Natural killer cell (primary cell): ENCODE measurements at places on chromosomes 16 and 17.

DNA sequence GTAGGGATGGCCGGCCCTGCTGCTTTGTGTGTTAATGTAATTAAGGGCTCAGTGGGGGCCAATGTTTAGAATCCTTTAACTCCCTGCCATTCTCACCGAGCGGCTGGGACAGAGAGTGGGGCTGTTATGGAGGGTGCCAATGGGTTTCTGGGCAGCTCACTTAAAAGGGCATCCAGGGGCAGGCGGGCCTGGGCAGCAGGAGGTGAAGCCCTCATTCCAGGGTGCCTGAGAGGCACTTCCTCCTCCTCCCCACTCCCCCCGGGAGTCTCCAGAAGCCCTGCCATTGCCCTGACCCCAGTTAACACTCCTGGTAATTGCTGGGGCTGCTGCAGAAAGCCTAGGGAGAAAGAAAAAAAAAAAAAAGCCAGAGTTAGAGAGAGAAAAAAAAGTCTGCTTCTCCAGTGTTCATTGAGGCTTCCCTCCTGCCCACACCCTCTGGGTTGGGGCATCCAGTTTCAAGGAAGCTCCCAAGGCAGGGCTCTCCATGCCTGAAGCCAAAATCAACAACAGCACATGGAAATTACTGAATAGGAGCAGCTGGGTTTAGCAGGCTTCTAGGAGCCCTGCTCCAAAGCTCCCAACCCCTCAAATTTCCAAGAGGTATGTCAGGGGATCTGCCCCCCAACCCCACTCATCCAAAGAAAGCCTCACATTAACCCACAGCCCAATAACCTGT, 28.0 kb downstream of the CUEDC1 start:
- H3K36me3 ChIP-seq: no peaks in the 10 kb centered on the region
- no peak overlapping the region for H3K4me3 ChIP-seq

- DNase-seq: peak; percentile 18
- no peaks in the 10 kb centered on the region for H3K36me3 ChIP-seq
- H3K4me3 ChIP-seq: no peak overlapping the region
- peaks cover 21% of the 10 kb centered on the region for H3K4me1 ChIP-seq
- no peak overlapping the region for H3K27ac ChIP-seq
Observed at GRCh38 chr16:79519448-79519847, 81.1 kb downstream of the MAF start.

DNA sequence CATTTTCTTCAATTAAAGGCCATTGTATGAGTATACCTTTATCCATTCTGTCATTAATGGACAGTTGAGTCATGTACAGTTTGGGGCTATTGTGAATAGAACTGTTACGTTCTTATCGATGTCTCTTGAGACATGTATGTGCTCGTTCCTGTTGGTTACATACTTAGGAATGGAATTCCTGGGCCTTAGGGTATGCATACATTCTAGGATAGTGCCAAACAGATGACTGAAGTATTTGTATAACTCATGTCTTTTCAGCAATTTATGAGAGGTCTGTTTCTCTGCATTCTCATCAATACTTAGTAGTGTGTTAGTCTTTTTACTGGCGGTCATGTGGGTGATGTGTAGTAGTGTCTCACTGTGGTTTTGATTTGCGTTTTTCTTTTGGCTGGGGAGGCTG, 81.2 kb downstream of the USP22 start:
- H3K27me3 ChIP-seq: no peaks in the 10 kb centered on the region
- H3K4me1 ChIP-seq: no peaks in the 10 kb centered on the region
- no peaks in the 10 kb centered on the region for H3K36me3 ChIP-seq
- no peak for DNase-seq

DNA sequence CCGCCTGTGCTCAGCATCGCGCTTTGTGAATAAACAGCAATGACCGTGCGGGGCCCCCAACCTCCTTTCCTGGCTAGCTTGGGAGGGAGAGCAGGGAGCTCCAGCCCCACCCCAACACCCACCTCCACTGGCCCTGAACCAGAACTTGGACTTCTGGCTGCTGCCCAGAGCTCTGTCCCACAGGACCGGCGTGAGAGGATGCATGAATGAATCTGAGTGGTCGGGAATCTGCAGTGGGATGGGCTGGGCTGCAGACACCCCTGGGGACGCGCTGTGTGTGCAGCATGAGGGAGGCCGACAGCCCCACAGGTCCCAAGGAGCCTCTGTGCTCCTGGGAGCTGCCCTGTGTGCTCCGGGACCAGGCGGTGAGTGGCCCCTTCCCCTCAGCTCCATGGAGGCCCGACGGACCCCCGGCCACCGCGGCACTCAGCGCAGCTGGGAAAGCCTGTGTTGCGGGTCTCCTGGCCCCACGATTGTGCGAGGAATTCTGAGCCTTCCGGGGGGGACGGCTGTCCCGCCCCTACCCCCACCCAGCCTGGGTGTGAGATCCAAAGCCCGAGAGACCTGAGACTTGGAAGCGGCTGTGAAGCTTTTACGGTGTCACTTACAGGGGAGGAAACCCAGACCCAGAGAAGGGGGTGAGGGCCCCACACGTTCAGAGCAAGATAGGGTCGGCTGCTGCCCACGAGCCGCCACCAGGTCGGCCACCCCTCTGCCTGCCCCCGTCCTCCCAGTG, 5.4 kb downstream of the PIEZO1 start:
- no peak for DNase-seq
- H3K4me3 ChIP-seq: no peak overlapping the region
- peak overlapping the region; percentile 78 for H3K27ac ChIP-seq
- peaks cover 73% of the 10 kb centered on the region for H3K4me1 ChIP-seq
- H3K27me3 ChIP-seq: no peaks in the 10 kb centered on the region

GRCh38 chr16:3282103-3282729, 1.1 kb upstream of the ZNF263 start:
- H3K4me1 ChIP-seq: peaks cover 34% of the 10 kb centered on the region
- peak overlapping the region; percentile 88 for H3K4me3 ChIP-seq
- DNase-seq: no peak
- H3K27me3 ChIP-seq: no peaks in the 10 kb centered on the region
- peaks cover 12% of the 10 kb centered on the region for H3K36me3 ChIP-seq
- peak overlapping the region; percentile 98 for H3K27ac ChIP-seq

DNA sequence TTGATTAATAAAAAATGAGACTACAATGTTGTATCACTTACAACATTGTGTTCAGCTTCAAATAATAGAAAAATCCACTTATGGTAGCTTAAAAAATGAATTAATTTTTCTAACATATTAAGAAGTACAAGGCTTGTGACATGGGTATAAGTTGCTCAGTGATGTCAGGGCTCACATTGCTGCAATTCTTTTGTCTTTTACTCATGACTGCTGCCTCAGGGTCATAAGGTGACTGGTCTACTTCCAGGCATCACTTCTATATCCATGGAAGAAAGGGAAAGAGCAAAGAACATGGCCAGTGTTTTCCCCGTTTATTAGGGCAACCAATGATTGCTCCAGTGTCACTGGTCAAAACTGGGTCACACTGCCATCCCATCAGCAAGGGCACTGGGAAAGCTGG, 295.3 kb downstream of the MAP2K4 start:
- DNase-seq: no peak
- no peaks in the 10 kb centered on the region for H3K27me3 ChIP-seq
- no peak overlapping the region for H3K4me3 ChIP-seq

- H3K27ac ChIP-seq: no peak overlapping the region
- no peaks in the 10 kb centered on the region for H3K4me1 ChIP-seq
Observed at GRCh38 chr16:22093331-22093730, 990 bp downstream of the VWA3A start.

- H3K4me3 ChIP-seq: no peak overlapping the region
- peaks cover 21% of the 10 kb centered on the region for H3K36me3 ChIP-seq
- no peak overlapping the region for H3K27ac ChIP-seq
- no peaks in the 10 kb centered on the region for H3K27me3 ChIP-seq
- no peaks in the 10 kb centered on the region for H3K4me1 ChIP-seq
- DNase-seq: no peak
Observed at GRCh38 chr17:17884391-17885357, 47.9 kb upstream of the SREBF1 start.

DNA sequence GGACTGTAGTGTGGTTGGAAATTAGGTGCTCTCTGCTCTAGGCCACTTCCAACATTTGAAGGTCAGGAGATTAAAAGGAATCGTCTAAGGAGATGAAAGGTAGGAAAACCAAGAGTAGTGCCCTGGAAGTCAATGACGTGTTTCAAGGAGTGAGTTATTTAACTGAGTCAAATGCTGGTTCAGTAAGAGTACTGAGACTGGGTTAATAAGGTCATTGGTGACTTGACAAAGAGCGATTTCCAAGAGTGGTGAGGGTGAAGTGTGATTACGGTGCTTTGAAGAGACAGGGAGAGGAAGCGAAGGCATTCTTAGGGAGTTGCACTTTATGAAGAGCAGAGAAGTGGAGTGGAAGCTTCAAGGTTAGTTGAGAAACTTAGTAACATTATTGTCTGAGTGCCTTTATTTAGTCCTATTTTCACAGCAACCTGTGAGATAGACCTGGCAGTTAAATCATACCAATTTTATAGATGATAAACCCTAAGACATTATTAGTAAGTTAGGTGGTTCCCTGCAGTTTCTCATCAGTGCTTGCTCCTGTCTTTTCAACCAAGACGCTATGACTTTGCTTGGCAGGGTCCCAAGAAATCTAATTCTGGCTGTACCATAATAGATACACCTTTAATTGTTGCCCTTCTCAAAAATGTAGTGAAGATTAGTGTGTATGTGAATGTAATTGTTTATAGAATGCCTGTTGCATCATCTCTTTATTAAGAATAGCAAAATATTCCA, 5.9 kb downstream of the ZNF207 start:
- H3K27ac ChIP-seq: no peak overlapping the region
- no peak for DNase-seq
- H3K4me1 ChIP-seq: peaks cover 43% of the 10 kb centered on the region
- H3K36me3 ChIP-seq: peaks cover 66% of the 10 kb centered on the region

DNA sequence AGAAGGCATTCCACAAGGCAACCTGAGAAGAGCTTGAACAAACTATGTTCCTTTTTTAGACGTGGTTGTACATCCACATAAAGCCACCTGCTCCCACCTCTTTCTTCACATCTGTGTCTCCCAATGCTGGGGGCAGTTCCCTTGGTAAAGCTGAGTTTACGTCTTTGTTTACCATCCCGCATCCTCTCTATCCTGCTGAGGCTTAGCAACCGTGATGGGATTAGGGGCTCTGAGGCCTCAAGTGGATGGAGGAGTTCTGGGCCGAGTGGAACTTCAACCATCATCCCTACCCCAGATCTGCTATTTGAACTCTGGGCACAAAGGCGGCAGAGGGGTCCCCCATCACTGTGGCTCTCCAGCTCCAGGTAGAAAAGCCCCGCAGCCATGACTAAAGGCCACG, 94.2 kb upstream of the CREBBP start:
- H3K27ac ChIP-seq: no peak overlapping the region
- no peaks in the 10 kb centered on the region for H3K4me1 ChIP-seq
- no peak for DNase-seq
- peaks cover 18% of the 10 kb centered on the region for H3K36me3 ChIP-seq
- no peaks in the 10 kb centered on the region for H3K27me3 ChIP-seq

DNA sequence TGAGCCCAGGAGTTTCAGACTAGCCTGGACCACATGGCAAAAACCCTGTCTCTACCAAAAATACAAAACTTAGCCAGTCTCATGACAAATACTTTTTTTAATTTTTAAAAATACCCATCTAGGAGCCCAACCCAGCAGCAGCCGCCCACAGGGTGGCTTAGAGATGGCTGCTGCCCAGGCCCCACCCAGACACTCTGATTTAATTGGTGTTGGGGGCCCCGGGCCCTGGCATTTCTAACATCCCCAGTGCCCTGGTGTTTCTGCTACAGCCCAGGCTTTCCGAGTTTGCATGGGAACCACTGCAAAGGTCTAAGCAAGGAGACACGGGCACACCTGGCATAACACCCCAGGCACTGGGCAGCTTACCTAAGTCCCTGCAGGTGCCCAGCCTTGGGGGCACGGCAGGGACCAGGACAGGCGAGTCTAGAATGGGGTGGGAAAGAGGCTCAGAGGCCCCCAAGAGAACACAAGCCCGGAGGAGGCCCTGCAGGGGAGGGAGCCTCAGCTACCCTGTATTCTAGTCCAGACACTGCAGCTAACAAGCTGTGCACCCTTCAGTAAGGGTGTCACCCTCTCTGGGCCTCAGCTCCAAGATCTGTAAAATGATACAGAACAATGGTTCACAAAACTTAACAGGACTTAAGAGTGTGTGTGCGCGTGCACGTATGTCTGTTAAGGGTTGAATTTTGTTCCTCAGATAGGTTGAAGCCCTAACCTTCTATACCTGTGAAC, 48.8 kb downstream of the RMI2 start:
- H3K4me3 ChIP-seq: no peak overlapping the region
- no peaks in the 10 kb centered on the region for H3K4me1 ChIP-seq
- no peaks in the 10 kb centered on the region for H3K27me3 ChIP-seq
- DNase-seq: no peak
- H3K27ac ChIP-seq: no peak overlapping the region
- no peaks in the 10 kb centered on the region for H3K36me3 ChIP-seq

- no peaks in the 10 kb centered on the region for H3K4me1 ChIP-seq
- no peak overlapping the region for H3K4me3 ChIP-seq
- no peak for DNase-seq
- no peak overlapping the region for H3K27ac ChIP-seq
- no peaks in the 10 kb centered on the region for H3K27me3 ChIP-seq
Observed at GRCh38 chr17:67055811-67056745, 11.7 kb downstream of the CACNG1 start.

- H3K4me3 ChIP-seq: peak overlapping the region; percentile 7
- peak; percentile 81 for DNase-seq
- H3K4me1 ChIP-seq: peaks cover 17% of the 10 kb centered on the region
- H3K27me3 ChIP-seq: no peaks in the 10 kb centered on the region
Observed at GRCh38 chr17:50169121-50169764, 3.4 kb downstream of the SGCA start.

DNA sequence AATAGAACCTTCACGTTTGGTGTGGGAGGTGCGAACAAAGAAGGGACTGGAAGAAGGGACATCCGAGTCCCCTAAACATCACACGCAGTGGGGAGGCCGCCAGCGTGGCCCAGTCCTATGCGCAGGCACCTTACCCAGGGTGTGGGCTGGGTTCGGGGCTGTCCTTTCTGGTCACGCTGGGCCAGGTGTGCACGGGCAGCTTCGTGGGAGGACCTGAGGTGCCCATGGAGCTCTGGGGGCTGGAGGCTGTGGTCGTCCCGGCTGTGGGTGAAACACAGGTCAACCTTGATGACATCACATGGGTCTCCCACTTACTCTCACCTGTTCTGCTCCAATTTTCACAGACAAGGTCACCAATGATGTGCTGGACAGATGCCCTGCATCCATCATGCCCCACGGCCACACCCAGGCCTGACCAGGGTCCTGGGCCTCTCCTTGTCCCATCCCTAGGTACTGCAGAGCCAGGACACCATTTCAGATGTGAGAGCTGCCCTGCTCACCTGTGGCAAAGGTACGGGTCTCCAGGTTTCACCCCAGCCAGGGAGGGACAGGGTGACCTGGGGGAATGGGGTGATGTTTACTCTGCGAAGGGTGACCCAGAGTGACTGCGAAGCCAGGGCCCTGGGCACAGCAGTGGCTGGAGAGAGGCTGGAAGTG, 3.1 kb downstream of the CD300C start:
- H3K4me3 ChIP-seq: no peak overlapping the region
- H3K4me1 ChIP-seq: peaks cover 48% of the 10 kb centered on the region
- no peaks in the 10 kb centered on the region for H3K27me3 ChIP-seq
